ENCODE measurements at places on chromosomes 7 and 10.

- DNase-seq, result no peak
Observed at GRCh38 chr7:74104702-74105101, 21.1 kb downstream of the LIMK1 start.

DNA sequence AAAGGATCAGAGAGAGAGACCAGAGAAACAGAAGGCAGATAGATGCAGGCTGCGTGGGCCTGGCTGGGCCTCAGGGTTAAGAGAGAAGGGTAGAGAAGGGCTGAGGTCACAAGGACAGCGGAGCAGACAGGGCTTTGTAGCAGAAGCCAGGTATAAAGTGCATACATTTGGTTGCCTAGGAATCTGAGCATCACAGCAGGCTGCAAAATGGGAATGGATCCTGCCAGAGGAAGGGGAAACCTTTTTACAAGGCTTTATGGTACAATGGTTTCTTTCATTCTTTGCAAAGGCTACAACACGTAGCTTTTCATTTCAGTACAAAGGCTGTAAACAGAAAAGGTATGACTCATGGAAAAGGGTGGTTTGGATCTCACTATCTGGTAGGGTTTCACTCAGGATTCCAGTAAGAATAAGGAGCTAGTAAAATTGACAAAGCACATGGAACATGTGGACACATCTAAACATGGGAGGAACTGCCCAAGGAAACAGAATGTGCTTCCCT is 275.1 kb downstream of the DOCK4 start:
- no peak for DNase-seq

DNA sequence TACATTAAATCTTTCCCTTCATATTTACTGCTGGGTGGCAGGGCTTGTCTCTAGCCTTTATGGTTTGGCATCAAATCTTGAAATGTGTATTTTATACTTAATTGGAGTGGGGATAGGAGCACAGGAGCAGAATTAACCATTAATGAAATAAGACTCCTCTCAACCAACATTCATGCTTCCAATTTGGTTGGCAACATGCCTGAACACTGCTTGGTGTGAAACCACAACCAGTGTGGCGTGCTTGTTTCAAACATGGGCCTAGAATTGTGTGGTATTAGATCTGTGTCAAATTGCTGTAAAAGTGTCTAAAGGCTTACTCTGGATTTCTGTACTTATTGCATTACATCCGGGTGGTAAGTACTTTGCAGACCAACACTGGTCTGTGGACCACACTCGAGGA is 25.1 kb upstream of the VPS41 start:
- DNase-seq, result no peak

- DNase-seq, result no peak
Observed at GRCh38 chr7:140926021-140926817, 1.5 kb upstream of the BRAF start.

DNA sequence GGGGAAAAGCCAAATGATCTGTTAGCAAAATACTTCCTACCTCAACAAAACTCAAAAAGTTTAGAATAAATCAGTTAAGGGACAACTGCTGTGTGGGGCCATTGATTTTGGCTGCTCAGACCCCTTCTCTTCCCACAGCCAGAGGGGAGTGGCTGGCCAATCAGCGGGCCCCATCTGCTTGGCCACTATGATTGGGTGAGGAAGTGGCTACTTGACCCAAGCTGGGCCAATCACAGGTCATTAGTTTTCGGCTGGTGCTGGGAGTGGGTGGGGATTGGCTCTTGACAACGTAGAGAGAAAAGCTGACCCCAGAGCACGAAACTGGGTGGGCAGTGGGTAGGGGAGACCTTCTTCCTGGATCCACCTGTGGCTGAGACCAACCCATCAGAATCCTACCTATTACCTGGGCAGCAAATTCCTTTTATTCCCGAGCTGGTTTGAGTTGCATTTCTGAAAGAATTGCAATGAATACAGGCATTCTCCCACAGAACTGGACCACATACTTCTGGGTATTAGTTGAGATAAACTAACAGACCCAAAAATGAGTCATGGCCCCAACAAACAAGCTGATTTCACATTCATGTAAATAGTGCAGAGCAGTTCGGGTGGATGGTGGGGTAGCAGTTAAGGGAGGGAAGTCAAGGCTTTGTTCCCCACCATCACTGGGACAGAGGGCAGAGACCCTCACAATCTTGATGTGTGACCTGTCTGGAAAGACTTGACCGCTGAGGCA is 35.6 kb upstream of the HMX3 start:
- no peak for DNase-seq

- DNase-seq, result no peak
Observed at GRCh38 chr7:88046839-88047573, 113.0 kb downstream of the ADAM22 start.

DNA sequence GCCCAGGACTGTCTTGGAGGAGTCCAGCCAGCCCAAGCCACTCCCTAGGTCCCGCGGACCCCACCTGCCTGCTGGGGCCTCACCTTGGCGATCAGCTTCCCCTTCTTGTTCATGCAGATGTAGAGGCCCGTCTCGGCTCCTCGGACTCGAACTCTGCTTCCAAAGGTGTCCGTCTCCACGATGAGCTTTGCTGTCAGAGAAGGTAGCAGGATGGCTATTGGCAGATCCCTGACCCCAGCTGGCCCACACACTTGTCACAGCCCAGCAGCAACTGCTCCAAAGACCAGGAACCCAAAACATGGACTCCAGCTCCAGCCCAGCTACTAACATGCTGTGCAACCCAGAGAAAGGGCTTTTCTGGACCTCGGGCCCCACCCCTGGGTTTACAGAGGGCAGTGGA is 4.5 kb downstream of the FGF8 start:
- DNase-seq, result no peak

GRCh38 chr7:26859720-26860119 is 4.7 kb downstream of the SKAP2 start:
- DNase-seq, result no peak

GRCh38 chr10:59724098-59724938 is 14.7 kb upstream of the SLC16A9 start:
- DNase-seq, result no peak

Data from activated T-cell treated with anti-CD3 and anti-CD28 coated beads for 48 hours (primary cell).